Psoas muscle (tissue), 8 donors: ENCODE measurements at places on chromosomes 7 and 10. TPM values are rescaled to one million over a fixed set of nuclear protein-coding genes. Genes with fewer than 3 reads are reported as not detected.
A peak's percentile ranks its signal among the peaks of the same experiment; 100 is the strongest.

DNA sequence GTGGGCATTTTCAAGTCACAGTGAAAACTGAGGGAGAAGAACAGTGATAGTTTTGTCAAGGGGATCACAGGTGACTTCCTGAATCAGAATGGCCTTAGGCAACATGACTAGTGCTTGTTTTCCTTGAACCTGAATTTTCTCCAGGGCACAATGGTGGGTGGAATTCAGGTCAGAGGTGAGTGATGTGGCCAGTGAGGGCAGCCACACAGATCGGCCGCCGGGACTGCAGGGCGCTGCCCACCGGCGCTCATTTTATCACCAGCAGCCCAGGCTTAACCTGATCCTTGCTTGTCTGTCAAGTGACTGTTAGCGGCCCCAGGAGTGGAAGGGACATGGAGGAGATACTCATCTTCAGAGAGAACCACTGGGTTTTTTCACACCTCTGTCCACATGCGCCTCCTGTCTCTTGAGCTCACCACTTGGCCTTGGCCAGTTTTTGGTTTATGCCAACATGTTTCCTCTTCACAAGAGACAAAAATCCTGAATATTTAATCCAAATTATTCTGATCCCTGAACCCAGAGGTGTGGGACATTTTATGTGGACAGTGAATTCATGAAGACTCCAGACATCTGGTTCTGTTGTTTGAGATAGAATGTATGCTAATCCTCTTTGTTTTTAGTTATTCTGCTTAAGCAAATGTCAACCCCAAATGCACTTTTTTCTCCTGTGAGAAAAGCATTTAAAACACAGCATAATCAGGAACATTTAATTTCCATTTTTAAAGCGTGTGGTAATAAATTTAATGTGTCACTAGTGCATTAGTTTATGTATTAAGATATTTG lies 108.7 kb downstream of the DOCK1 start:
- H3K36me3 ChIP-seq, result peaks cover 5% of the 10 kb centered on the region
- H3K4me3 ChIP-seq, result no peak overlapping the region
- no peak overlapping the region for H3K27ac ChIP-seq

DNA sequence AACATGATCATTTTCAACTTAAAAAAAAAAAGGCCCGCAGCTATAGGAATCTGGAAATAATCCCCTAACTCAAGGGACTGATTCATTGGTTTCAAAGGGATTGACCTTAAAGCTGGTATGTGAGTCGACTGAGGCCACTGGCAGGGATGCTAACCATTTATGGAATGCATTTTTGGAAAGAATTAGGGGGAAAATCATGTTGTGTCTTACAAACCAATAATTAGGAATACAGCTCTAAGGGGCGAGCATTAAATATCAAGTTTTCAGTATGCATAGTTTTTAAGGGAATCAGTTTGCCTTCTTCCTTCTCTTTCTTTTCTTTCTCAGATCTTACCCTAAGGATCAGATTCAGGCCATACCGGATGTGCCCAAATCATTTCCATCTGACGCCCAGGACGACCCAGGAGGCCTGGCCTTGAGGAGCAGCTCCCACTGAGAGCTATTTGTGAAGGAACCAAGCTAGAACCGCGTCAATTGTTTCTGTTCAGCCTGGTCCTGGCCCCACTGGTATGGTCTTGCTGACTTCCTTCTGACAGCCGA lies 48.7 kb downstream of the BPGM start:
- H3K36me3 ChIP-seq, result no peaks in the 10 kb centered on the region
- H3K27me3 ChIP-seq, result no peaks in the 10 kb centered on the region
- peaks cover under 1% of the 10 kb centered on the region for H3K4me1 ChIP-seq

DNA sequence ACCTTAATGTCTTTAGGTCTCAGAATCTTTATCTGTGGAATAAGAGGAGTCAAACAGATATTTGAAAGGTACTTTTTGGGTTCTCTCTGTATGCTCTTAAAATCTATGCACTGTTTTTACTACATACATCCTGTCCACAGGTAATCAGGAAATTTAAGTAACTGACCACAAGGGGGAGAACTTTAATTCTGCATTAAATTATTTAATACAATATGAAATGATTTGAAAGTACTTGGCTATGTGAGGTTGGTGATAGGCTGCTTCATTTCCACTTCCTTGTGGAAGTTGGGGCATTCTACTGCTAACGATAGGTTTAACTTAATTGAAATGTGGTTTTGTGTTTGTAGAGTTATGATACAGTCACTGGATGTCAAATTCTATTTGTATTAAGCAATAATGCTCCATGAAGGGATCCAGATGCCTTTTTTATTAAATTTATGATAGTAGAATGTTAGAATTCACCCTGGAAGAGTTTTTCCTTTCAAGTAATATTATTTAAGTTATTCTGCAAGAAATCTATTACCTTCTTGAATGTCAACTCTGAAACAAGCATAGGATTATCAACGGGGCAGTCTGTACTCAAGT lies 6.0 kb downstream of the TEX47 start:
- H3K27ac ChIP-seq, result no peak overlapping the region
- no peaks in the 10 kb centered on the region for H3K4me1 ChIP-seq
- H3K27me3 ChIP-seq, result no peaks in the 10 kb centered on the region
- DNase-seq, result no peak
- H3K4me3 ChIP-seq, result no peak overlapping the region
- no peaks in the 10 kb centered on the region for H3K36me3 ChIP-seq

GRCh38 chr10:451021-451471 lies 238.4 kb downstream of the DIP2C start:
- no peaks in the 10 kb centered on the region for H3K27me3 ChIP-seq
- peaks cover 11% of the 10 kb centered on the region for H3K4me1 ChIP-seq
- no peak overlapping the region for H3K27ac ChIP-seq
- H3K36me3 ChIP-seq, result no peaks in the 10 kb centered on the region

- no peak for DNase-seq
- H3K4me3 ChIP-seq, result no peak overlapping the region
- H3K27ac ChIP-seq, result no peak overlapping the region
Observed at GRCh38 chr7:139538881-139539635, 15.6 kb downstream of the CLEC2L start.

GRCh38 chr7:112080441-112080840 lies 125.8 kb downstream of the DOCK4 start:
- H3K27ac ChIP-seq, result peak overlapping the region; percentile 44
- no peaks in the 10 kb centered on the region for H3K36me3 ChIP-seq
- no peaks in the 10 kb centered on the region for H3K27me3 ChIP-seq
- DNase-seq, result no peak

- peaks cover 34% of the 10 kb centered on the region for H3K4me1 ChIP-seq
- no peaks in the 10 kb centered on the region for H3K27me3 ChIP-seq
- no peak overlapping the region for H3K4me3 ChIP-seq
- no peak for DNase-seq
- no peak overlapping the region for H3K27ac ChIP-seq
Observed at GRCh38 chr10:61965703-61966395, 64.3 kb downstream of the ARID5B start.

DNA sequence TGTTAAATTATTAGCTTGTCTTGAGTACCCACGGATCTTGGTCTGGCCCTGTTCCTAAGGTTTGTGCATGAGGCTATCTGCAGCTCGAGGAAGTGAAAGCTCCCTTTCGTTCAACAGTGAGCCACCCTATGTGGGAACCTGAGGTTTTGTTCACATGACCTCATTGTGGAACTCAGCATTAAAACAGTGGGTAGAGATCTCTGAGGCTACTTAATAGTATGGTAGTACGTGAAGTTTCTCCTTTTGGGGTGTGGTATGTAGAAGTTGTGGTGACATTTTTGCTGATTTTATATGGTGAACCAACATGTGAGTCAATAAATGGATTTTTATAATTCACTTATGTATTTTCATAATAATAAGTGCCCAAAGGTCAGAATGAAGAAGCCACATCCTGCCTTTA lies 252.7 kb upstream of the FERD3L start:
- H3K4me1 ChIP-seq, result no peaks in the 10 kb centered on the region
- H3K4me3 ChIP-seq, result no peak overlapping the region
- no peak for DNase-seq

DNA sequence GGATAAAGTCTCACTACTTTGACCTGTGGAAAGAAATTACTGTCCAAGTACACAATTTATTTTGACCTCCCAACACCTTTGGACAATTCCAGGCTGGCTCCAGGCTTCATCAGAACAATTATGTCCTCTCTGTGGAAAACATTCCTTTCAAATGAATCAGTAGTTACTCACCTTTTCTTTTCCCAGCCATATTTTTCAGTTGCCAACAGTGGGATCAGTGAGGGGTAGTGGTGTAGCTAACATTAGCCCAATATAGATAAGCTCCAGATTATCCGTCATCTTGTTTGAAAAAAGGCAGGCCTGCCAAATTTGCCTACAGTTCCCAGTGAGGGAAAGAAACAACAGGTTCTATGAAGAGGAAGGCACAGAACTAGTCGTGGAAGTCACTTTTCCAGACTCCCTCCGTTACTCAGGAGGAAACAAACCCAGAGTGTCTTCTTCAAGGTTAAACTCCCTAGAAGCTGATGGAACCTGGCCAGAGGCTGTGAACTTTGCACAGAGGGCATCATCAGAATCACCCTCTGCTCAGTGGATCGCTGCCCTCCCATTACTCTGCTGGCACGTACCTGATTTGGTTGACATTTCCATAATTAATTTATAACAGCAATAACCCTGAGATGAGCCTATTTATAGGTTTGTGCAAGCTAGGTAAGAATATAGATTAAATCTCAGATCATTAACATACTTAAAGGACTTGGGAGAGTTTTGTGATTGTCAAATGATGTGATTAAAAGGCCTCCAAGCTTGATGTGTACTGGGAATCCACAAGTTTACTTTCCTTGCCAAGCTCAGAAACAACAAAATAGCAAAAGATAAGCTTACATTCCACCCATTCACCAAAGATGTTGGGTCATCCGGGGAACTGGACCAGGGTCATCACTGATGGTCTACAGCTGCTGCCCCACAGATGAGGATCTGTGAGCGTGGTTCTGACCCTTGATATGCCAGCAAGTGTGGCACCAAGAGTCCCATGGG lies 654.6 kb upstream of the GALNT17 start:
- no peaks in the 10 kb centered on the region for H3K4me1 ChIP-seq
- H3K4me3 ChIP-seq, result no peak overlapping the region
- DNase-seq, result no peak

DNA sequence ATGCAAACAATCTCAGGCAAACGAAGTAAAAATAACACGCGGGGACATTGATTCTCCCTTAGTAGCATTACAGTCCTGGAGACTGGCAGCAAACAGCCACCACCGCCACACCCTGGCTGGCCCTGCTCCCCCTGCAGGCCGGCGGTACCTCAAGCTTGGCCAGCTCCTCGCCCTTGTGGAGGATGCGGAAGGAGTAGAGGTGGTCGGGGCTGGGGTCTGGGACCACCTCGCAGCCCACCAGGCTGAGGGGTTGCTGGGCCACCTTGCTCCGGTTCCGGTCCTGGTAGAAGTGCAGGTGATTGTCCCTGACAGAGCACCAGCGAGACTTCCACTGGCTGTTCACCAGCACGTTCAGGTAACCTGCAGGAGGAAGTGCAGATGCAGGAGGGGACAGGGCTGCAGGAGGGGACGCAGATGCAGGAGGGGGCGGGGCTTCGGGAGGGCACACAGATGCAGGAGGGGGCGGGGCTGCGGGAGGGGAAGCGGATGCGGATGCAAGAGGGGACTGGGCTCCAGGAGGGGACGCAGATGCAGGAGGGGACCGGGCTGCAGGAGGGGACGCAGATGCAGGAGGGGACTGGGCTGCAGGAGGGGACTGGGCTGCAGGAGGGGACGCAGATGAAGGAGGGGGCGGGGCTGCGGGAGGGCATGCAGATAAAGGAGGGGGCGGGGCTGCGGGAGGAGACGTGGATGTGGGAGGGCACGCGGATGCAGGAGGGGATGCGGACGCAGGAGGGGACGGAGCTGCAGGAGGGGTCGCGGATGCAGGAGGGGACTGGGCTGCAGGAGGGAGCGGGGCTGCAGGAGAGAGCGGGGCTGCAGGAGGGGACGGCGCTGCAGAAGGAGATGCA lies 65.7 kb downstream of the VWA2 start:
- DNase-seq, result peak; percentile 36
- H3K4me1 ChIP-seq, result peaks cover 4% of the 10 kb centered on the region
- peak overlapping the region; percentile 49 for H3K4me3 ChIP-seq
- H3K27me3 ChIP-seq, result no peaks in the 10 kb centered on the region

DNA sequence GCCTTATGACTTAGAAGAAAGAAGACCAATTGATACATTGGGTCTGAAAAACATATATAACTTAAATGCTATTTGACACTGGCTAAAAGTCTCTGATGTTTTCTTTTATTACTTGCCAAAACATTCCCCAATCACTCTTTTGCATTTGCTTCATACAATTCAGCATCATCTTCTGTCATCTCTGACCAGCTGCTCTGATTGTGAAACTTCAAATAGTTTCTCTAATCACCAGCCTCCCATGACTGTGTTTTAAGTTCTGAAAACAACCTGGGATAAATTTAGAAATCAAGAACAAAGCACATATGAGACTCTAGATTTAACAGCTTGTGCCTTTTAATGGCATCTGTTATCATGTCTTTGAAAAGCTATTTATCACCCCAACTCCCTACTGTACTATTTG lies 208.4 kb upstream of the KCND2 start:
- H3K27me3 ChIP-seq, result peaks cover 3% of the 10 kb centered on the region
- no peak overlapping the region for H3K4me3 ChIP-seq
- H3K36me3 ChIP-seq, result no peaks in the 10 kb centered on the region
- no peaks in the 10 kb centered on the region for H3K4me1 ChIP-seq
- peak overlapping the region; percentile 77 for H3K27ac ChIP-seq

DNA sequence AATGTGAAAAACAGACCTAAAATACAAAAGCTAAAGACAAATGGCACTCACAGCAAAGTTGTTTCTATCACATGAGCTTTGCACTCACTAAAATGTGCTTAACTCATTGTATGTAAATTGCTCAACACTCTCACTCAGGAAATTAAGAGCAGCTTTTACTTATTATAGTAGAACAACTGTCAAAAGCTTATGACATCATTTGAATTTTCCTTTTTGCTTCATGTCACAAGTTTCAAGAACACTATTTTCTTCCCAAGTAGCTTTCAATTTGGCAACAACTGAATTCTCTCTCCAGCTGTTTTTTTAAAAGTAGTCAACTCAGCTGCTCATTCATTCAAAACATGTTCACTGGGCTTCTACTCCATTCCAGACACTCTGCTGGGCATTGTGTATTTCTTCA lies 46.9 kb downstream of the ATE1 start:
- no peak for DNase-seq
- H3K27ac ChIP-seq, result no peak overlapping the region
- H3K27me3 ChIP-seq, result no peaks in the 10 kb centered on the region
- peaks cover 3% of the 10 kb centered on the region for H3K36me3 ChIP-seq
- H3K4me1 ChIP-seq, result no peaks in the 10 kb centered on the region

Gene PCDH15
- not detected for total RNA-seq

Gene OR6B1
- not detected for total RNA-seq

Gene PLAC9
- total RNA-seq, result 7.8 TPM

Gene GIMAP4
- total RNA-seq, result 15.7 TPM
